A549 treated with ZK216348 at 1 μM for 4 hours (cell line): ENCODE measurements at places on chromosomes 4 and X. TPM values are rescaled to one million over a fixed set of nuclear protein-coding genes. Genes with fewer than 3 reads are reported as not detected.

Gene SUPT20HL2
- total RNA-seq = not detected in 5 replicates

Gene PWWP3B
- total RNA-seq = not detected in 5 replicates

Gene UFSP2
- total RNA-seq = 12.5 to 16.6 TPM (median 14.3 TPM) in 5 replicates

Gene ZBTB49
- total RNA-seq = 1.8 to 3.5 TPM (median 2.2 TPM) in 5 replicates

Gene NIPAL1
- 0.23 to 1.7 TPM (median 0.52 TPM) in 5 replicates for total RNA-seq

Gene ERAS
- 0.19 TPM in 1 of 5 replicates, not detected in the others for total RNA-seq

Gene RTL9
- total RNA-seq = 0.05 to 0.36 TPM (median 0.09 TPM) in 5 replicates

Gene TMSB15B
- total RNA-seq = 4.1 to 7.8 TPM (median 6.1 TPM) in 5 replicates

Gene CEP135
- 3.2 to 6.7 TPM (median 4.9 TPM) in 5 replicates for total RNA-seq

Gene PAGE2
- total RNA-seq = not detected in 5 replicates

Gene NFKB1
- 18.0 to 22.3 TPM (median 20.9 TPM) in 5 replicates for total RNA-seq

Gene ARMCX1
- 0.22 to 0.51 TPM (median 0.41 TPM) in 5 replicates for total RNA-seq
